Ovary (tissue), 10 donors: ENCODE measurements at places on chromosomes 11 and 22. TPM values are rescaled to one million over a fixed set of nuclear protein-coding genes. Genes with fewer than 3 reads are reported as not detected.

DNA sequence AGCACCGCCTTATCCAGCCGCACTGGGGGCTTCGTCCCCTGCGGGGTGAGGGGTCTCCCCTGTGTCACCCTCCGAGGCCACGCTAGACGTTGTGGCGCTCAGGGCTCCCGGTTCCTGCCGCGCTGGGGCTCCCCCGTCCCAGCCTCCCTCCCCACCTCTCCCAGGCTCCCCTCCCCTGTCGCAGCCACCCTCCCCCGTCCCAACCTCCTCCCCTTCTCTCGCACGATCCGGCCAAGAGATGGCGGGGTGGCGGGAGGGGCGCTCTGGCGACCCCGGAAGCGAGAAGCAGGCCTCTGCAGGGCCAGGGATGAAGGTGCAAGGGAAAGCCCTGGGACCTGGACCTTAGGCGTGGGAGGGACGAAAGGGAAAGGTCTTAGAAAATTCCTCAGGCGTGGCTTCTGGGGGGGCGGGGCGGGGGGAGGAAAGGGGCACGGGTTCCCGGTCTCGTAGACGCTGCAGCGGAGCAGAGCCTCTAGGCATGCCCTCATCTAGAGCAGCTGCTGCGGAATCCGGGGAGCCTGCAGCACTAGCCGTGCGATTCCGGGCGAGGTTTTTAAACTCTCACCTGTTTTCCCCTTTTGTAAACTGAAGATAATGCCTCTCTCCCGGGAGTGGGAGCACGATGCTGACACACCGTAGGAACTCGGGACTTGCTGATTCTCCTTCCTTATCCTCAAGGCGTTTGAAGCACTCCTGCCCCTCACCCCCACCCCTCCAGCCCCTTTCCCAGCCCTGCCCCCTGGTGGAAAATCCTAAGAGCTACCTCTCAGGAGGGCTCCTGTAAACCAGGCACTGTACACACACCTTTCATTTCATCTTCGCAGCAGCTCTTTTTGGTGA is 14.4 kb downstream of the KCNJ5 start:
- peak; percentile 63 for DNase-seq
- H3K4me3 ChIP-seq = peak overlapping the region; percentile 55
- H3K27me3 ChIP-seq = no peaks in the 10 kb centered on the region
- no peaks in the 10 kb centered on the region for H3K36me3 ChIP-seq

GRCh38 chr22:45577746-45578523 is 75.3 kb downstream of the FBLN1 start:
- peak; percentile 86 for DNase-seq
- no peaks in the 10 kb centered on the region for H3K27me3 ChIP-seq
- H3K4me3 ChIP-seq = no peak overlapping the region
- H3K27ac ChIP-seq = no peak overlapping the region
- H3K36me3 ChIP-seq = no peaks in the 10 kb centered on the region

DNA sequence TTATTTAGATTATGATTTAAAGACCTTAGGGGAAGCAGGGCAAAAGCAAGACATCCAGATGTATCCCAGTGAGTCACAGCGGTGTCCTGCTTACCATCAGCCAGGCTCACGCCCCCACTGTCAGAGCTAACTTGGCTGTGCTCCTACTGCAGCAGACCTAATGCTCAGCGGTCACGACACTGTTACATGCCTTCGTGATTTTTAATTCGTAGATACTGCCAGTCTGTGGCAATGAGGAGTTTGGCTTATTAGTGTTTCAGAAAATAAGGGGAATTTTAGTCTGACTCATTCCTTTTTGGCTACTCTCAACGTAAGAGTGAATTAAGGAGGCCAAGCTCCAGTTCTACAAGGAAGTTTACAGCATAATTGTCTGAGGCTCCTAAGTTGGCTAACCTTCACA is 22.7 kb downstream of the EFCAB6 start:
- no peaks in the 10 kb centered on the region for H3K27me3 ChIP-seq
- no peak overlapping the region for H3K4me3 ChIP-seq
- H3K27ac ChIP-seq = no peak overlapping the region

DNA sequence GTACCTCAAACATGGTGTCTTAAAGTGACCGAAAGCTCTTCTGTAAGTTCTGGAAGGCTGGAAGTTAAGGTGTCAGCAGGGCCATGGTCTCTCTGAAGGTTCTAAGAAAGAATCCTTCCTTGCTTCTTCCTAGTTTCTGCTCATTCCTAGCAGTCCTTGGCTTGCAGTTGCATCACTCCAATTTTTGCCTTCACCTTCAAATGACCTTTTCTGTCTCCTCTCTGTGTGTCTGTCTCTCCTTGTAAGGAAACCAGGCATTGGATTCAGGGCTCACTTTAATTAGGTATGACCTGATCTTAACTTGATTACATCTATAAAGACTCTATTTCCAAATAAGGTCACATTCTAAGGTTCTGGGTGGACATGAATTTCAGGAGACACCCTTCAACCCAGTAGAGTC is 8.7 kb downstream of the AASDHPPT start:
- DNase-seq = no peak
- H3K27ac ChIP-seq = no peak overlapping the region
- no peaks in the 10 kb centered on the region for H3K27me3 ChIP-seq
- H3K4me3 ChIP-seq = no peak overlapping the region

The DDIAS gene
- polyA plus RNA-seq = 0.38 TPM
